ENCODE measurements at places on chromosomes 7 and 10.
A peak's percentile ranks its signal among the peaks of the same experiment; 100 is the strongest.

DNA sequence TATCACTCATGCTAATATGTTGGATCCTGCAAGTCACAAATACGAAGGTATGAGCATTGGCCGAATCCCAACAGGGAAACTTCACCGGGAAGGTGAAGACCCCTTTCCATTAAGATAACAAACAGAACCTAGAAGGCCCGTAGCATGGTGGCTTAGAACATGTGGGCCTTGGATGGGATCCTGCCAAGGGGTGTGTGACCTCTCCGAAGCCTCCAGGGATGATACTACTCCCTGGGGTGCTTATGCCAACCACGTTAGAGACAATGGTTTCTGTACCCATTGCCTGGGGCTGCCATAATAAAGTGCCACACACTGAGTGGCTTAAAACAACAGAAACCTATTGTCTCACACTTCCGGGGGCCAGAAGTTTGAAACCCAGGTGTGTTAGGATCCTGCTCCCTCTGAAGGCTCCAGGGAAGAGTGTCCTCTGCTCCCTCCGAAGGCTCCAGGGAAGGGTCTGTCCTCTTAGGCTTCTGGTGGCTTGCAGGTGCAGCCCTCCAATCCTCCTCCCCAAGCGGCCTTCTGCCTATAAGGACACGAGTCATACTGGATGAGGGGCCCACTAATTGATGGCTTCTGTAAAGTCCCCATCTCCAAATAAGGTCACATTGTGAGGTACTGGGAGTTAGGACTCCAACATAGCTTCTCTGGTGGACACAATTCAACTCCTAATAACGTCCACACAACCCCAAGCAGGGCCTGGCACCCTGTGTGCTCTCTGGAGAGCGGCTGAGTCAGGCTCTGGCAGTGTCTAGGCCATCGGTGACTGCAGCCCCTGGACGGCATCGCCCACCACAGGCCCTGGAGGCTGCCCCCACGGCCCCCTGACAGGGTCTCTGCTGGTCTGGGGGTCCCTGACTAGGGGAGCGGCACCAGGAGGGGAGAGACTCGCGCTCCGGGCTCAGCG is 992 bp upstream of the MGMT start:
- no peak for DNase-seq

DNA sequence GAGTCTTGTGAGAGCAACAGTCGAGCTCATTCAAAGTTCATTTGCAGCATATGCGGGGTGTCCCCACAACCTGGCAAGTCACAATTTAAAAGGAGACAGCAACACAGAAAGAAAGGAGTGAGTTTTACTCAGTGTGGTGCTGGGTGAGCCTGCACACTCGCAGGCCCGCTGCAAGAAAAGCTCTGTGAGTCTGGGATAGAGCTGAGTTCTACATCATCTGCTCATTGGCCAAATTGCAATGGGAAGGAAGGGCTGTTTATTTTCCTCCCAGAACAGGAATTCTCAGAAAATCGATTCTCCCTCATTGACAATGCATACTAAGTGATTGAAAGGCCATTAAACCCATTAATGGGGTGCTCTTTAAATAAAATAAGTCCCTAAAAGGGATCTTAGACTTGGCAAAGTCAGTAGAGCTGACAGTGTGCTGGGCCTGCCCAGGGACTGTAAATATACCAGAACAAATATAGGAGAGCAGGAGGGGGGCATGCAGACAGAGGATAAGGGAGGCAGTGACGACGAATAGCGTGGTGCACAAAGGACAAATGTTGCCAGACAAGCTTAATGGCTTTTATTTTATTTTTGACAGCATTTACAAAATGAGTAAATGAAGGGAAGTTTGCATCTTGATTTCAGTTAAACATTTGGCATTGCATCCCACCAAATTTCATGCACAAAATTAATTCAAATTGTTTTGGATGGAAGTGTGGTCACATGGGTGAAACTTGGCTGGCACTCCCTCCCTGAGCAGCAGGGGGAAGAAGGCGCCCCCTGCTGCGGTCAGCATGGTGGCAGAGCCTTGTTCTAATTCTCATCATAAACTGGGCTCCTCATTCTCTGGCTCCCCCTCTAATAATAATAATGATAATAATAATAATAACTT is 215.7 kb downstream of the SNX10 start:
- DNase-seq, result no peak

GRCh38 chr10:3848775-3849635 is 64.0 kb upstream of the KLF6 start:
- peak; percentile 84 for DNase-seq

- DNase-seq, result peak; percentile 34
These were observed 54.1 kb upstream of the PRKG1 start for GRCh38 chr10:51020200-51020599.

GRCh38 chr7:100371561-100372171 is 1.6 kb upstream of the PILRA start:
- DNase-seq, result no peak

GRCh38 chr7:34107276-34107675 is 201.9 kb downstream of the BMPER start:
- DNase-seq, result peak; percentile 82

GRCh38 chr7:4179688-4180380 is 502.3 kb upstream of the FOXK1 start:
- DNase-seq, result no peak

- DNase-seq, result peak; percentile 7
These were observed 147.3 kb upstream of the CDCA7L start for GRCh38 chr7:22093001-22093400.

GRCh38 chr10:89518876-89519842 is 16.2 kb downstream of the SLC16A12 start:
- peak; percentile 98 for DNase-seq

- no peak for DNase-seq
These were observed 444.2 kb upstream of the MKI67 start for GRCh38 chr10:128570319-128570995.

DNA sequence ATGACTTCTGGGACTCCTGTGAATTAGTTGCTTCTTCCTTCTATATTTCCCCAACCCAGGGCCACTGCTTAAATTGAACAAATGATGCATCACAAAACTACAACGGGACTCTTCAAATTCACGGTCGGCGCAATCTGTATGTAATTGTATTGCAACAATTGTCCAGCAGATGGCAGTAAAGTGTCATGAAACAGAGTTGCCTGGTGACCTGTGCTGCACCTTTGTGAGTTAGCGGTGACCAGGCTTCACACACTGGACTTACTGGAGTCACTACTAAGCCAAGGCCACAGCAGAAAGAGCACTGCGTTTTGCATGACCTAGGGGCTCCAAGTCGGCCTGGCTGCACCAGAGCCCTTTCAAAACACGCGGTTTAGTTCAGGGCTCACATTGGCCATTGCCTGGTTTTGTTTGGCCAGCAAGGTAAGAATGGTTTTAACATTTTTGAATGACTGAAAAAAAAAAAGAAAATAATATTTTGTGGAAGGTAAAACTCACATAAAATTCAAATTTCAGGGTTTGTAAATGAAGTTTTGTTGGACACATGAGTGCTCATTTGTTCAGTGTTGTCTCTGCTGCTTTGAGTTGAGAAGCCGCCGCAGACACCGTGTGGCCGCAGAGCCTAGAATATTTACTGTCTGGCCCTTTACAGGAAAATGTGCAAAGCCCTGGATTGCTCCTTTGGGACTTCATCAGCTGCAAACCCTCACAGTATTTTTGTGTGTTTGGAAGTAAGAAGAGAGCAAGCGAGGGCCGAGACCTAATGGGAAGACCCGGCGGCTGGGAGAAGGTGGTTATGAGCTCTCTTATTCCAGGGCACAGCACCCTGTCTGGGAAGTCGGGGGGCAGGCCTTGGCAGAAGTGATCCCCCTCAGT is 23.2 kb upstream of the ZNF32 start:
- peak; percentile 66 for DNase-seq

DNA sequence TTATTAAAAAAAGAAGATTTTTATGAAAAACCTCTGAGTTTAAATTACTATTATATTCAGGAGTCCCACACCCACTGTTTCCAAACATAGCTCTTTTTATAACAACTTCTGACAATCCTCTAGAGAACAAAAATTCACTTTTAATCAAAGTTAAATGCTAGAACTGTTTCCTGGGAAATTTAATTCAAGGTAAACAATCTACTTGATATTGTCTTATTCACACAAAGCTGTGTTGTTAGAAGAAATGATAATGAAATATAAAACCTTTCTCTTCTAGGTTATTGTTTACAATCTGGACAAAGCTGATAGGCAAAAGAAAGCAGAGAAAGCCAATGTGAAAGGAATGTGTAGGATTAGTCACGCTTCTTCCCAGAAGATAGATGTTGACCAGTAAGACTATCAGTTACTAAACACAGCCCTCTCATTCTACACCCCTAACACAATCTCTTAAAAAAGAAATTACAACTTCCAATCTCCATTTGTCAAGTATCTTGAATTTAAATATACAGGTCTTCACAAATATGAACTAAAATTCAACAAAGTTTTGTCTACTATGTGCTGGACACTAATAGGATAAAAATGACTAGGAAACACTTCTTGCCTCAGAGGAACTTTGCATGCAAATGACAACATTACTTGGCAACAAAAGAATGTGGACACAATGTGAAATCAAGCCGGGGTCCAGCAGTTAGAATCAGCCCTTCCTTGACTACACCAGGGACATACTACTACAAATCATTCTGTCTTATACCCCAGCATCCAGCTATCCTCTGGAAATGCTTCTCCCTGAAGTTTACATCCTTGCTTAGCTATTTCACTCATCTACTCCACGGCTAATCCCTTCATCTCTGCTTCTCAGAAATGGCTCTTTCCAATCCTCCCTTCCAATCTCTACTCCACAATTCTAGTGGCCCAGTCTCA is 123.7 kb downstream of the IMMP2L start:
- peak; percentile 57 for DNase-seq

DNA sequence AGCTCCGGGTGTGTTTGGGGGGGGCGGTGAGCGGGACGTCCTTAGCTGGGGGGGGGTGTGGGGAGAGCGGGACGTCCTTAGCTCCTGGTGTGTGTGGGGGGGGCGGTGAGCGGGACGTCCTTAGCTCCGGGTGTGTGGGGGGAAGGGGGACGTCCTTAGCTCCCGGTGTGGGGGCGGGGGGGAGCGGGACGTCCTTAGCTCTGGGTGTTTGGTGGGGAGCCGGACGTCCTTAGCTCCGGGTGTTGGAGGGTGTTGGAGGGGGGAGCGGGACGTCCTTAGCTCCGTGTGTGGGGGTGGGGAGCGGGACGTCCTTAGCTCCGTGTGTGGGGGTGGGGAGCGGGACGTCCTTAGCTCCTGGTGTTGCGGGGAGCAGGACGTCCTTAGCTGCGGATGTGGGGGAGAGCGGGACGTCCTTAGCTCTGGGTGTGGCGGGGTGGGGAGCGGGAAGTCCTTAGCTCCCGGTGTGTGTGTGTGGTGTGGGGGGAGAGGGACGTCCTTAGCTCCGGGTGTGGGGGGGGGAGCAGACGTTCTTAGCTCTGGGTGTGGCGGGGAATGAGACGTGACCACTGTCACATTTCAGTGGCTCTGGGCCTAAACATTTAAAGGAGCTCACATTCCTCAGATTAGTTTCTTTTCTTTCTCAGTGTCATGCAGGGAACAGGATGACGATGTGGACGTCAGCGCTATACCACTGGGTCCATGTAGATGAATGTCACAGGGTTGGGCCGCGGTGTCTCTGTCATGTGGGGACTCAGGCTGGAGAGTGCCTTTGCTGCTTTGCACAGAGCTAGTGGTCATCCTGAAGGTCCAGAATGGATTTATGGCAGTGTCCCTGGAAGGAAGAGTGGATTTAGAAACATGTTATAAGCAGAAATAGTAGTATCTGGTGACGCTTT is 7.5 kb downstream of the DYNC2I1 start:
- DNase-seq, result peak; percentile 89

DNA sequence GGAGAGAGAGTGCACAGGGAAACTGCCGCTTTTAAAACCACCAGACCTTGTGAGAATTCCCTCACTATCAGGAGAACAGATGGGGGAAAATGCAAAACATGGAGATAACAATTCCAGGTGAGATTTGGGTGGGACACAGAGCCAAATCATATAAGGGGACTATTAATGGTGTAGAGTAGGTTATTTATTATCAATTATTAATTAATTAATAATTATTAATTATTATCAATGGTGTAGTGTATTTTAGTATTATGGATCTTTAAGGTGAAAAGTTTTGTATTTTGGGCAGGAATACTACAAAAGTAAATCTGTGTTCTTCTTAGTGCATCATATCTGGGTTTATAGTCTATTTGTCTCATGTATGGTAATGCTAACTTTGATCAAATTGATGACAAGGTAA is 377.7 kb upstream of the KCND2 start:
- no peak for DNase-seq

- no peak for DNase-seq
These were observed 880.1 kb downstream of the DNAJB9 start for GRCh38 chr7:109449760-109450159.

DNA sequence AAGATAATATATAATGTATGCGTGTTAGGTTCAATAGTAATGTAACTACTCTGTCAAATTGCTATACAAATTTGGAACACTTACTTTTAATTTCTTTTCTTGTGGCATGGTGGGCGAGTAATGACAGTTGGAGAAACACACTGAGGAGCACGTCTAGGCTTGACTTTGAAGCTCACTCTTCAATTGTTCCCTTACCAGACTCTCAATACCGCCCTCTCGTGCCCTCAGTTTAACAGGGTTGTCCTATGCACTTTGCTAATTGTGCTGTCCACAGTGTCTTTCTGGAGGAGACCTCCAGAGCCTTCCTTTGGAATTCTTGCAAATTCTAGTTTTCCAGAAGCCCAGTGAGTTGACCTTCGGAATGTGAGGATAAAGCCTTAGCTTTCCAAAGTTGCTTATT is 107.2 kb upstream of the RELN start:
- no peak for DNase-seq

- DNase-seq, result peak; percentile 68
These were observed 88.4 kb downstream of the DIP2C start for GRCh38 chr10:600876-601659.

All from fibroblast of skin of right quadriceps (primary cell).